A549 treated with CpdA at 1 μM for 4 hours (cell line): ENCODE measurements at places on chromosomes 12 and 14. TPM values are rescaled to one million over a fixed set of nuclear protein-coding genes. Genes with fewer than 3 reads are reported as not detected.

The SSPN gene
- total RNA-seq: 0.33 to 0.84 TPM (median 0.58 TPM) in 5 replicates

The KCNK13 gene
- 0.05 to 0.19 TPM (median 0.17 TPM) in 4 of 5 replicates, not detected in the other for total RNA-seq

The ACOT4 gene
- total RNA-seq: 1.4 to 2.2 TPM (median 2.0 TPM) in 5 replicates

The RNFT2 gene
- total RNA-seq: 2.2 to 3.7 TPM (median 2.6 TPM) in 5 replicates

The ACSM4 gene
- total RNA-seq: not detected in 5 replicates

The KCNMB4 gene
- 0.10 to 0.18 TPM (median 0.12 TPM) in 5 replicates for total RNA-seq

The RHEBL1 gene
- 5.1 to 6.3 TPM (median 5.6 TPM) in 5 replicates for total RNA-seq

The TMEM229B gene
- total RNA-seq: 0.17 to 0.57 TPM (median 0.24 TPM) in 5 replicates

The DEGS2 gene
- 1.2 to 2.7 TPM (median 1.4 TPM) in 5 replicates for total RNA-seq

The SLC25A47 gene
- total RNA-seq: not detected in 5 replicates

The MYL6B gene
- total RNA-seq: 66.1 to 86.2 TPM (median 83.4 TPM) in 5 replicates

The IL22 gene
- total RNA-seq: not detected in 5 replicates

The KRT8 gene
- 2,787 to 3,378 TPM (median 3,286 TPM) in 5 replicates for total RNA-seq

The REC8 gene
- 3.7 to 7.0 TPM (median 4.8 TPM) in 5 replicates for total RNA-seq

The C12orf54 gene
- not detected in 5 replicates for total RNA-seq

The PLEKHG7 gene
- total RNA-seq: 0.02 TPM in 1 of 5 replicates, not detected in the others

The EML5 gene
- total RNA-seq: 0.72 to 0.92 TPM (median 0.77 TPM) in 5 replicates

The SERPINA10 gene
- 0.08 TPM in 1 of 5 replicates, not detected in the others for total RNA-seq

The IFNG-AS1 gene
- not detected in 5 replicates for total RNA-seq

The TAS2R19 gene
- 0.08 to 0.27 TPM (median 0.16 TPM) in 3 of 5 replicates, not detected in the others for total RNA-seq

The FBLN5 gene
- total RNA-seq: 1.5 to 2.0 TPM (median 1.7 TPM) in 5 replicates

The NID2 gene
- 16.2 to 25.5 TPM (median 18.1 TPM) in 5 replicates for total RNA-seq

The UNC79 gene
- 0.02 TPM in 3 of 5 replicates, not detected in the others for total RNA-seq

The NPAS3 gene
- total RNA-seq: not detected in 5 replicates

The HCAR2 gene
- total RNA-seq: 0.26 to 0.78 TPM (median 0.30 TPM) in 5 replicates

The POTEM gene
- total RNA-seq: not detected in 5 replicates

The CELA1 gene
- not detected in 5 replicates for total RNA-seq

The MAGOHB gene
- 46.2 to 69.7 TPM (median 56.1 TPM) in 5 replicates for total RNA-seq

The RNU4-1 gene
- 18.3 TPM in 1 of 5 replicates, not detected in the others for total RNA-seq

The PITPNM2 gene
- 13.8 to 20.0 TPM (median 16.4 TPM) in 5 replicates for total RNA-seq

The HOXC4 gene
- total RNA-seq: 2.4 to 4.2 TPM (median 4.0 TPM) in 5 replicates

The MYL2 gene
- not detected in 5 replicates for total RNA-seq

The DBX2 gene
- total RNA-seq: not detected in 5 replicates

The GDF3 gene
- total RNA-seq: not detected in 5 replicates

The TGFB3 gene
- 0.83 to 1.4 TPM (median 0.92 TPM) in 5 replicates for total RNA-seq

The FAM222A gene
- 3.1 to 7.6 TPM (median 6.5 TPM) in 5 replicates for total RNA-seq

The CTSG gene
- total RNA-seq: not detected in 5 replicates

The TAS2R20 gene
- total RNA-seq: 0.08 to 0.35 TPM (median 0.15 TPM) in 3 of 5 replicates, not detected in the others

The SPX gene
- total RNA-seq: 1.3 to 2.1 TPM (median 2.0 TPM) in 5 replicates

The NFE2 gene
- 0.09 to 0.24 TPM (median 0.14 TPM) in 4 of 5 replicates, not detected in the other for total RNA-seq

The DEPDC4 gene
- 1.3 to 2.2 TPM (median 1.5 TPM) in 5 replicates for total RNA-seq

The KRT85 gene
- not detected in 5 replicates for total RNA-seq

The TROAP gene
- total RNA-seq: 78.1 to 121 TPM (median 84.3 TPM) in 5 replicates
